ENCODE measurements at places on chromosomes 7 and 10.

DNA sequence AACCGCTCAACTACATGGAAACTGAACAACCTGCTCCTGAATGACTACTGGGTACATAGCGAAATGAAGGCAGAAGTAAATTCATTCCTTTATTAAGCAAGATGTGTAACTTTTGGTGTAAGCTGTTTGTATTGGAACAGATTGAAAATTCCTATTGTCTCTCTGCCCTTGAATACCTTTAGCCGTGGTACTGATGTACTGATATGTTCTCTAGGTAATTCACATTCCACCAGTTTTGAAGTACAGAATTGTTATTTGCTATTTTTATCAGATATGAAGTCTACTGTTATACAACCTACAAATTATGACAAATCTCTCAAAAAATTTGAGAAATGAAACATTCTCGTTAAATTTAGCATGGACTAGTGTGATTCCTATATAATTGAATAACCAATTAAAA, 17.7 kb downstream of the ZMYND11 start:
- no peak for DNase-seq

- no peak for DNase-seq
Measured at GRCh38 chr10:49567810-49568209, 28.9 kb upstream of the ERCC6 start.

DNA sequence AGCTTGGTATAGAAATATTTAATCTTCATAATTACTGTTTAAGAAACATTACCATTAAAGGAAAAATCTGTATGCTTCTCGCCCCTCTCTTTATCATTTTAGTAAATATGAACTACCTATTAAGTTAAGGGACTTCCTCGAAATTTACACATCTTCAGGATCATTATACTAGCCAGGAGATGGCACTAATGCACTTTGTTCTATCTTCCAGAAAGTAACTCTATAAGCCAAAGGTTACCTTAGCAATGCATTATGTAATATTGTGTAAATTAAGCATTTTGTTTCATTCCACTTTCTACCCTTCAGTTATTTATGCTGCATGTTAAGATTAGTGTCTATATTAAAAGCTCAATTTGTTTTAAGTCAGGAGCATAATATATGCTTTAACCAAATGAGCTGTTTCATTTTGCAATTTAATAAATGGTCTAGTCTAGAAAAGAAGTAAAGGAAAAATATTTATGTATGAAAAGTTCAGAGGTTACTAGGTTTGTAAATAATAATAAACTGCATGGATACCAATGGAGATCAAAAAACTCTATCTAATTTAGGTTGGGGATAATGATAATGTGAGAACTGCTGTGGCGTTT, 128.5 kb downstream of the ANKRD7 start:
- DNase-seq = no peak

GRCh38 chr10:74981831-74982633, 129.4 kb upstream of the SAMD8 start:
- DNase-seq = no peak

- DNase-seq = no peak
Measured at GRCh38 chr10:101237982-101238731, 8.9 kb upstream of the LBX1 start.

- peak; percentile 54 for DNase-seq
Measured at GRCh38 chr10:109956454-109957091, 33.3 kb upstream of the XPNPEP1 start.

- DNase-seq = no peak
Measured at GRCh38 chr7:70565721-70566370, 566.1 kb upstream of the GALNT17 start.

DNA sequence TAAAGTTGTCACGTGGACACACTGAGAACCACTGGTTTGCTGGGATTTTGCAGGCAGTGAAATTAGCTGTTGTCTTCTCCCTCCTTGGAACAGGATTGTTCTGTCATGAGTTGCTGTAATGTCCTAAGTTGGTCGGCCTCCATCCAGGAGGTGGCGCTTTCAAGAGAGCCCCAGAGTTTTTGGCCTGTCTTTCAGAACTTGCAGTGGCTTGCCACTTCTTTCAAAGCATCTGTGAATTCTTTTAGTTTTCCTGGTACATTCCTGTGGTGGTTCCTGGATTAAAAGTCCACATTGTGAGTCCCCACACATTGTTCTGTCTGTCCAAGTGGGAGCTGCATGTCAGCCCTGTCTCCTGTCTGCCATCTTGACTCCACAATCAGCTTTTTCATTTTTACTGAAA, 133.8 kb downstream of the PON1 start:
- DNase-seq = no peak

- no peak for DNase-seq
Measured at GRCh38 chr7:125927556-125927955, 997.9 kb upstream of the POT1 start.

DNA sequence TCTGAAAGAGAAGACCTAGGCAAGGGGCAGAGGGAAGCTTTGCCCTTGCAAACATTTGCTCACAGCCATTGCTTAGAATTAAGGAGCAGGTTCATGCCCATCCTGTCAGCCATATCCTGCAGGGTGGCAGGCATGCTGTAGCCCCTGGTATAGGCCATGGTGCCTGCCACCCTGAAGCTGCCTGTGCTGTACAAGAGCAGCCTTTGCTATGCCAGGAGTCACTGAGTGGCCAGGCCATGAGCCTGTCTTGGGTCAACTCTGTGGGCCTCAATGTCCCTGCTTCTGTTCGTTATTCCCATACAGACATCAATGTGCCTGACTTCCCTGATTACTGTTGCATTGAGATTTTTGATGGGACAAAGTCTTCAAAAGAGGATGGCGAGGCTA, 368 bp upstream of the SVOPL start:
- DNase-seq = no peak

DNA sequence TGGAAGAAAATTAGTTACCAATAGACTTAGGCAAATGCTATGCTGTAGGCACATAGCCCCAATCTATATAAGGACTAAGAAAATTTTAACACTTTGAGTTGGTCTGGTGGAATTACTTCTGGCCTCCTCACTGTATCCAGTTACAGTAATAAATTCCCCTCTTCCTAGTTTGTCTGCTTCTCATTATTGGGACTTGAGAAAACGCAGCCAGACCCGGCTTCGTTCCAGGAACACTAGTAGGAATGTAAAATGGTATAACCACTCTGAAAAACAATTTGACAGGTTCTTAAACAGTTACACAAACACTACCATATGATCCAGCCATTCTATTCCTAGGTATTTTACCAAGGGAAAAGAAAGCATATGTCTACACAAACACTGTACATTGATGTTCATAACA, 150.2 kb downstream of the VPS50 start:
- DNase-seq = no peak

GRCh38 chr10:78921895-78922294, 146.9 kb upstream of the ZMIZ1 start:
- DNase-seq = no peak

DNA sequence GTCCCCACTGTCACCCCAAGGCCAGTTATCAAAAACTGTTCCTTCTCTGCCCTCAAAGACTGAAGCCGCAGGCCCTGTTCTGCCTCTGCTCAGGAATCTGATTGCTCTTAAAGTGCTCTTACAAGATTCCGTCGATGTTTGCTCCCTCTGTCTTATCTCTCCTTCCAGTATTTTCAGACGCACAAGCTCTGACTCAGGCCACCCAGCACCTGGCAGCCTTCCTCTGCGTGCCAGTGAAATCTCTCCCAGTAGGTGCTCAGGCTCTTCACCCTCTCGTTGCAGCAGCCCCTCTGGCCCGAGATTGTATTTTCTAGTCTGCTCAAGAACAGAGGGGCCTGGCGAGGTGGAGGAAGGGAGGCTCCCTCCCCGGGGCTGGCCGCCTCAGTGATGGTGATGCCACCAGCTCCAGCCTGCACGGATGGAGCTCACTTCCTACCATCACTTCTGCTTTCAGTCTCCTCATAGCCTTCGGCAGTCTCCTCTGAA, 276.2 kb downstream of the USP6NL start:
- no peak for DNase-seq

- DNase-seq = peak; percentile 40
Measured at GRCh38 chr7:24757353-24758275, at the start of gene GSDME. GSDME (minus strand) TSS chr7:24757464; CDS start chr7:24749774, 7,690 bp downstream.

GRCh38 chr10:62580396-62580795, 206.2 kb downstream of the ZNF365 start:
- no peak for DNase-seq

DNA sequence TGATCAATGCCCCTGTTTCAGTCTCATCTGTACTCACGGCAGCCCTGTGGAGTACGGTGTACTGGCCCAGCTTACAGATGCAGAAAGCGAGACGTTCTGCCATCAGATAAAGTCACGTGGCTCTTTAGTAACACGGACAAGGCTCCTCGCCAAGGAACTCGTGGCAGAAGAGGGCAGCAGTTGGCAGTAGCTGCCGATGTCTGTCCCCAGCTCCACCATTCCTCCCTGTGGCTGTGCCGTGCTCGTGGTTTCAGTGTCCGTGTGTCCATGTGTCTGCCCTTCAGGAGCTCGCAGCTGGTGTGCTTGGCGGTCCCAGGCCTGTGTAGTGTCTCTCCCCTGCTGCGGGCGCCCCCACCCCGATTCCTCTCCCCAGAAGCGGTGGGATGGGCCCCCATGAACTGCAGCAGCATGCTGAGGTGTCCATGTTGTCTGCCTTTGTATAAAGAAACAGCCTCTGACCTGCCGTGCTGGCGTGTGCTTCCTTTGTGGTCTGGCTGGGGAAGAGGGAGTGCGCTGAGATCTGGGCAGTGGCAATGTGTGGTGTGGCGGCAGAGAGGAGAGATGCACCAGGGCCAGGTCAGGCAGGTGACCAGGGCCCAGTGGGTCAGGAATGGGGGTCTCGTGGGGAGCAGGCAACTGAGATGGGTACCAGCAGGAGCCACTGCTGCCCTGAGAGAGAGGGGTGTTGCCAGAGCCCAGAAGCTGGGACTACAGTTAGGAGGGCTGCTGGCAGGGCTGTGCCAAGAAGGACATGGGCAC, 9.8 kb downstream of the RHBDD2 start:
- DNase-seq = no peak

DNA sequence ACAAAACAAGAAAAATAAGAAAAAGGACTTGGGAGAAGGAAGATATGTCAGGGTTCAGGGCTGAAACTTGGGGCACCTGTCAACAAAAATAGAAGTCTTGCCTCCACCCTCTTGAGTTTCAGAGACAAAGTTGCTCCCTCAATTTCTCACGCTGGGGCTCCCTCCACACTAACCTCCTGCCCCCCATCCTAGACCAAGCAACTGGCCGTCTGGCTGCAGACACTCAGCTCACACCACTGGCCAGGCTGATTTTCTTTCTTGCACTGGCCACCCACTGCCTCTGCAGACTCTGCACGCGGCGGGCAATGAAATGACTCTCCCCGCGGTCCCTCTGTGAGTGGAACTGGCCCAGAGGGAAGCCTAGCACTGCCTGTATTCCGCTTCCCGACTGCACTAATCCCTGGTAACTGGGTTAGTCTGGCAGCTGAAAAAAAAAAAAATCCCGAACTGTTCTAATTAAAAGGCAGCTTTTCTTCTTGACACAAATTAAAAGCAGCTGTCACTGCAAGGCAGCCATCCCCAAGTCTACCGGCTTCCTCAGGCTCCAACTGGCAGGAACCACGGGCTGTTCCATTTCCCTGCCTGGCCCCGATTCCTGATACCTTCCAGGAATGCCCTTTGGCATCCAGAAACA, 83.5 kb downstream of the SPDYE5 start:
- no peak for DNase-seq

- DNase-seq = no peak
Measured at GRCh38 chr7:24540956-24541355, 32.3 kb upstream of the PALS2 start.

GRCh38 chr10:34156781-34157425, 658.2 kb downstream of the PARD3 start:
- DNase-seq = no peak

- no peak for DNase-seq
Measured at GRCh38 chr10:8150401-8150905, 96.0 kb downstream of the GATA3 start.

GRCh38 chr10:59945590-59945989, 39.2 kb upstream of the CCDC6 start:
- no peak for DNase-seq

GRCh38 chr7:83836028-83836427, 187.1 kb upstream of the SEMA3E start:
- no peak for DNase-seq

GRCh38 chr10:129307141-129307540, 159.9 kb upstream of the MGMT start:
- DNase-seq = no peak

DNA sequence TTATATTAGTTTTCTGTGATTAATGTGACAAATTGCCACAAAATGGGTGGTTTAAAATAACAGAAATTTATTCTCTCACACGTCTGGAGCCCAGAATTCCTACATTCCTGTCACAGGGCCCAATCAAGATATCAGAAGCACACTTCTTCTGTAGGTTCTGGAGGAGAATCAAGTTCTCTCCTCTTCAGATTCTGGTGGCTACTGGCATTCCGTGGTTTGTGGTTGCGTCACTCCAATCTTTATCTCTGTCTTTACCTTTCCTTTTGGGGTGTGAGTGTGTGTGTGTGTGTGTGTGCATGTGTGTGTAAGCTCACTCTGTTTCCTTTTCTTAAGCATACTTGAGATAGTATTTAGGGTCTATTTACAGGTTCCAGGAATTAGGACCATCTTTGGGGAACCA, 115.5 kb upstream of the DKK1 start:
- DNase-seq = no peak

GRCh38 chr7:132482866-132483265, 93.4 kb downstream of the PLXNA4 start:
- no peak for DNase-seq

GRCh38 chr10:4255751-4256150, 470.7 kb upstream of the KLF6 start:
- no peak for DNase-seq

GRCh38 chr10:33263453-33263852, 71.0 kb downstream of the NRP1 start:
- no peak for DNase-seq

DNA sequence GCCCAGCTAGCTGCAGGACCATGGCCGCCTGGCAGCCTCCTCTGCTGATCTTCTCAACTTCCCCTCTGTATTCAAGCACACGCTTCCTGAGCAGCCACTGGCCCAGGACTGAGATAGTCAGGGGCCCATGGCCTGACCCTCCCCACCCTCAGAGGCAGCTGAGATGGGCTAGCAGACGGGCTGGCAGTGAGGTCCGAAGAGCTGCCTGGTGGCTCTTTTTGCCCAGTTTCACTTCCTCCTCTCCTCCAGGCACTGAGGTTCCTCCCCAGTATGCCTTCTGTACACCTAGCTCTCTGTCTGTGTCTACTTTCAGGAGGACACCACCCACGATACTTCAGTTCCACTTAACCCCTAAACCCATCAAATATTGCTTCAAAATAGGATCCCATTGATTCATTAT, 395.6 kb downstream of the TNS3 start:
- peak; percentile 42 for DNase-seq

- no peak for DNase-seq
Measured at GRCh38 chr7:112638675-112639400, 151.4 kb downstream of the TMEM168 start.

DNA sequence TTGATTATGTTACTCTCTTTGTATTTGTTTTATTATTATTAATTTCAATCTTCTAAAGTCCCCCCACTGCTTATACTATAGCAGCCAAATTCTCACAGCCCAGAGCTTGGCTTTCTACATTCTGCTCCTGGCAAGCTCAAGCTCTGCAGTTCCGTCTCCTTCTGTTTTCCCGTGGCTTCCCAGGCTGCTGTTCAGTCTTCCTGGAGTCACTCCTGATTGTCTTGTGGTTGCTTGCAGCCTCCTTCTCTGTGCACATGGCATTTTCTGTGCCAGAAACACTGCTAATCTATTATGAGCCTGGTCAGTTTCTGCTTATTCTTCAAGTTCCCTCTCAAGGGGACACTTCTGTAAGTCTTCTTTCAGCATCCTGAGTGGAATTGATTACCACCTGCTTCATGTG, 533.7 kb upstream of the IGFBP3 start:
- no peak for DNase-seq

Data from GM19239 (cell line).